ENCODE measurements at places on chromosomes 6 and 20.

DNA sequence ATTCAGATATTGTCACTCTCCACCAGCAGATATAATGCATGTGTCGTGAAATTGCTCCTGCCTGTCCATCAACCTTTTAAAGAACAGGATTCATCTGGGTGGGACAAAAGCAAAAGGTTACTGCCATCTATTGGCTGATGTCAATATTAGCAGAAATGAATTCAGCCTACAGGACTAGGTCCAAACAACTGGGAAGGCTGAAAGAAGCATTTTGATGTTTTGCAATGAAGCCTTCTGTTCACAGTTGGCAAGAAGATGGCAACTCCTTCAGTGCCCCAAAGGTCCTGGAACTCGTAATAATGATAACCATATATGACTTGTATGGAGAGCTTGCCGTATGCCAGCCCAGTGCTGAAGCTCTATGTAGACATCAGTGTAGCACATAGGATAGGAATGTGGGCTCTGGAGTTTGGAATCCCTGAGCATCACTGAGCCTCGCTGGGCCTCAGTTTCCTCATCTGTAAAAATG, 7.5 kb downstream of the BCAS1 start:
- DNase-seq = peak; percentile 75

DNA sequence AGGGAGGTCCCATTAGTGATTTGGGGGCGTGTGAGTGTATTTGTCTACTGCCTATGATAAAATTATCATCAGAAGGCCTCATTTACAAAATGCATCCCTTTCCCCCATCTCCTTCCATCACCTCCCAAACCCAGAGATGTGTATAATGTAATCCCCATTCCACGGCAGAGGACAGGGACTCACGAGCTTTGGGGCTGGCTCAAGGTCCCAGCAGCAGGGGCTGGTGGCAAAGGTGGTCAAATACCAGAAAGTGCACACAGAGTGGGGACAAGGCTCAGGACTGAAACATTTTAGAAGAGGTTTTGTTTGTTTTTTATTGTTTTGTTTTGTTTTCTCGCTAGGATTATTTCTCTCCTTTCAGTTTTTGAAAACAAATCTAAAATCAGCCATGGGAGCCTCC, 68.5 kb upstream of the TOP1 start:
- DNase-seq = no peak

DNA sequence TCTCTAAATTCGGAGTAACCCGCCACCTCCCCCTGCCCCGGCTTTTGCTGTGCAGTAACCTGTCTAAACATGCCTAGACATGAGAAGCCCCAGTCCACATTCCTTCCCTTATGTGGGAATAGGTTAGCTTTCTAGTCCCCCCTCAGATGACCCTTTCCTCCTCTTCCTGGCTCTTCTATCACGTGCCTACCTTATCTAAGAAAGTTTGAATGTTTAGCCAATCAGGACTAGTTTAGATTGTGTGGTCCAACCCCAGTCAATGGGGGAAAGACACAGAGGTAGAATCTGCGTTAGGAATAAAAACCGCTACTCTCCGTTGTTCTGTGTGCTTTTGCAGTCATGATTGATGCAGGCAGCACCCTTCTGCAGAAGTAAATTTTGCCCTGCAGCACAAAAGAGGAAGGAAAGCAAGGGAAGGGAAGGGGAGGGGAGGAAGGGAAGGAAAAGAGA, 69.0 kb upstream of the CD93 start:
- no peak for DNase-seq

GRCh38 chr6:152151920-152152319, 344.4 kb downstream of the ESR1 start:
- no peak for DNase-seq

DNA sequence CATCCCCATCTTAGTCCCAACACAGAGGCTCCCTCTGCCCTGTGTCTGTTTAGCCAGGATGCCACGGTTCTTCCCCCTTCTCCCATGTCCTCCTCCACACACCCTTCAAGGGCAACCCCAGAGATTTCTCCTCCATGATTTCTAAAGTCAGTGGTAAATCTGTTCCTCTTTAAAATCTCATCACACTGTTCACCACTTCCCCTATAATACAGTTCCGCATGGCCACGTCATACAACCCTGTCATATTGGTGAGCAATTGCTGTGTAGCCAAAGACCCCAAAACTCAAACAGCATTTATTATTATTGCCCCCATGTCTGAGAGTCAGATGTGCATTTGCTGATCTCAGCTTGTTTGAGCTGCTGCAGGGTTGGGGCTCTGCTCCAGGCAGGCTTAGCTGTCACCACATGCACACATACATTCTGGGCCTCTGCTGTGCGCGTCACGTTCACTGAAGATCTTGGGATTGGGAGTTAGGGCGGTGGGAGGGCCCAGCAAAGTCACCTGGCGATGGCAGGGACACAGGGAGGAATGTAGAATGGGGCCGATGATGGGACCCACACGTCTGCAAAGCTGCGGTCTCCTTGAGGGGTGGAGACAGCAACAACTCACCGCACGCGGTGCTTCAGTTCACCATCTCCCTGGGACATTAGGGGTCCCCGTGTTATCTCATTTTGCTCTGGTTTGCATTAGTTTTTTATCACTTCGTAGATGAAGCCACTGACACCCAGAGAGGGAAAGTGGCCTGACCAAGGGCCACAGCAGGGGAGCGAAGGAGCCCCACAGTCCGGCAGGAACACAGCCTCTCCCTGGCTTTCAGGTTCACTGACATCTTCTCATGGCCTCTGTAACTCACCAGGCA, 36.9 kb upstream of the CD93 start:
- no peak for DNase-seq

DNA sequence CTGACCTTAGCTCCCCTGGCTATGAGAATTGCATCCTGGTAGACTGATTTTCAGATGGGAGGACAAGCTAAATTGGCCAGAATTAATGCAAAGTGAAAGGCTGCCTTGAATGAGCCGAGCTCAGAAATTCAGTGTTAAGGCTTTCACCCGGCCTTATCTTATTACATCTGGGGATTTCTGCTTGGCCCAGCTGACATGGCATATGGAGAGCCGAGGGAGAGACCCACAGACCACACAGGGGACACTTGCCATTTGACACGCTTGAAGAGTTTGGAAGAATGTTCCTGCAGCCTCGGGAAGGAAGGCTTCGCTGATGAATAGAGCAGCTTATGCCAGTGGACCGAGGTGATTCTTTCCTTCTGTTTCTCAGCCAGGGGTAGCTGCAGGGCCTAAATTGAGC, 9.0 kb downstream of the MOCS3 start:
- peak; percentile 71 for DNase-seq

- no peak for DNase-seq
Observed at GRCh38 chr6:35635601-35636597, 52.8 kb downstream of the FKBP5 start.

DNA sequence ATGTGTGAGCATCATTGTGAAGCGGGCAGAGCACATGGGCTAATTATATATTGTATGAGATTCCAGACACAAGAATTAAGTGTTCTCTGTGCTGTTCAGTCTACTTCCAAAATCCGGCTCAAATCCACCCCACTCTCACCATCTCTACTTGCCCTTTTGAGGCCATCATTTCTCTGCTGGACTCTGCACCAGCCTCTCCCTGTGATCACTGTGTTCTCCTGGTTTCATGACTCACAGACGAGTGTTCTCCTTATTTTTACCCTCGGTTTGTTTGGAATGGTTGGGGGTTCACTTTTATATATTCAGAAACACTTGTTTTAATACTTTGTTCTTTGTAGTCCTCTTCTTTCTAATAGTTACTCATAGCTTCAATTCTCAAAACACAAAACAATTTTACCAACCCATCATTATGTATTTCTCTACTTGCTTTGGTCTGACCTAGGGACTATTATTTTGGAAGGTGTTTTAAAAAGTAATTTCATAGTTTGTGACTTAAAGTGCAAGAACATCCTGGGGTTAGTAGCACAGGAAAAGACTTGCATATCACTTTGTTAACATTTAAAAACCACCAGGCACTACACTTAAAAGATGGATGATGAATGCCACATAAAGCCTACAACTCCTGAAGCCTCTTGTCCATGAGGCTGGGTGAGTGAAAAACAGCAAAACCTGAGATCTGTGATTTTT, 82.7 kb downstream of the UST start:
- DNase-seq = no peak

DNA sequence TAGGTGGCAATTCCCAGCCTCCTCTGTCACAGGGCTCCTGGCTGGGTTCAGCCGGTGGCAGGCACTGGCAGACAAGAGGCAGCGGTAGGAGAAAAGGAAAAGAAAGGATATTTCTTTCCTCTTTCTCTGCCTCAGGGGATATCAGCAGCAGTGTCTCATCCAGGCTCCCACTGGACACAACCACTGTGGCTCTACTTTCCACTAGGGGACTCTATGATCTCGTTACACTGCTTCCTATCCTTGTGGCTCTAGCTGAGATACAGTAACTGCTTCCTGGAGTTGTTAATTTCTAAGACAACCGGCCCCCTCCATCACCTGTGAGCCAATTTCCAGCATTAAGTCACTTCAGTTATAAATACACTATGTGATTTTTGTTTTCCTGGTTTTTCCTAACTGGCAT, 102.0 kb upstream of the LRFN2 start:
- no peak for DNase-seq

GRCh38 chr6:122476131-122476530, 4.5 kb upstream of the SERINC1 start:
- peak; percentile 47 for DNase-seq

DNA sequence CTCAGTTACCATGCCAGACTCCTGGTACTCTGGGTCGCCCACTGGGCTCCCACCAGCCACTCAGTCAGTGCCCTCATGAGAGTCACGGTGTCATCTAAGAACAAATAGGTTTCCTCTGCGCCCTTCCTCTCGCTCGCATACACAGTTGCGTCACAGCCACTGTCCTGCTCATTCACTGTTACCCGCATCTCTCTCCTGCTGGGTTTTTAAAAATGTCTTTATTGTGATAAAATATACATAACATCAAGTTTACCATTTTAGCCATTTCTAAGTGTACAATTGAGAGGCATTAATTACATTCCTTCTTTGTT, 4.0 kb downstream of the TEAD3 start:
- DNase-seq = no peak

DNA sequence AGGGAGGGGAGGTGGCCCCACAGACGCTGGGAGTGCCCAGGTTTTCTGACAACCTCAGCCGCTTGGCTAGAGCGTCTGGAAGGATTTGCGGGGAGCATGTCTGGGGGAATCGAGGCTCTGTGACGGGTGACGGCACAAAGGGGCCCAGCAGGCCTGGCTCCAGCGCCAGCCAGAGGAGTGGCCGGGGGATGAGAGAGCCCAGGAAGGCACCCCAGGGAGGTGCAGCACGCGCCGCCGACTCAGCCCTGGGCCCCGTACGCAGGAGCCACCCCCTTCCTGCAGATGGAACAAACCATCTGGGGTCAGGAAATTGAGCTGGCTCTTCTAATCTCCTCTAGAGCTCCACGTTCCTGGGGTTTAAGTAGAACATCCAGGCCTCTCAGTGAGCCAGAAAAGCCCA, 5.9 kb upstream of the SLCO4A1 start:
- DNase-seq = no peak

DNA sequence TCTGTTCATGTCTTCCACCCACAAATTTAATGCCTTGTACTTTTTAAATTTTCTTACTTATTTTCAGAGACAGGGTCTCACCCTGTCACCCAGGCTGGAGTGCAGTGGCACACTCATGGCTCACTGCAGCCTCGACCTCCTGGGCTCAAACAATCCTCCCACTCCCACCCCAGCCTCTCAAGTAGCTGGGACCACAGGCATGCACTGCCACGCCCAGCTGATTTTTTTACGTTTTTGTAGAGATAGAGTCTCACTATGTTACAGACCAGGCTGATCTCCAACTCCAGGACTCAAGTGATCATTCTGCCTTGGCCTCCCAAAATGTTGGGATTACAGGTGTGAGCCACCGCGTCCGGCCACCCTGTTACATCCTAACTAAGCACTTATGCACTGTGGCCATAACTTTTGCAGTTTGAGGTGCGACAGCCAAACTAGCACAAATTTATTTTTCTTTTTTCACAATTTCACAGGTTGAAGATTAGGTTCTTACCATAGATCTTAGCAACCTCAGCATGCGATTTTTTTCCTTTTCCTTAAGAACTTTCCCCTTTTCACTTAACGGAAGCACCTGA, 92.1 kb downstream of the EPB41L2 start:
- DNase-seq = no peak

- DNase-seq = peak; percentile 10
Observed at GRCh38 chr20:38418509-38419204, 16.5 kb downstream of the SNHG17 start.

- peak; percentile 83 for DNase-seq
Observed at GRCh38 chr6:91664327-91664959, 1077.6 kb upstream of the MAP3K7 start.

DNA sequence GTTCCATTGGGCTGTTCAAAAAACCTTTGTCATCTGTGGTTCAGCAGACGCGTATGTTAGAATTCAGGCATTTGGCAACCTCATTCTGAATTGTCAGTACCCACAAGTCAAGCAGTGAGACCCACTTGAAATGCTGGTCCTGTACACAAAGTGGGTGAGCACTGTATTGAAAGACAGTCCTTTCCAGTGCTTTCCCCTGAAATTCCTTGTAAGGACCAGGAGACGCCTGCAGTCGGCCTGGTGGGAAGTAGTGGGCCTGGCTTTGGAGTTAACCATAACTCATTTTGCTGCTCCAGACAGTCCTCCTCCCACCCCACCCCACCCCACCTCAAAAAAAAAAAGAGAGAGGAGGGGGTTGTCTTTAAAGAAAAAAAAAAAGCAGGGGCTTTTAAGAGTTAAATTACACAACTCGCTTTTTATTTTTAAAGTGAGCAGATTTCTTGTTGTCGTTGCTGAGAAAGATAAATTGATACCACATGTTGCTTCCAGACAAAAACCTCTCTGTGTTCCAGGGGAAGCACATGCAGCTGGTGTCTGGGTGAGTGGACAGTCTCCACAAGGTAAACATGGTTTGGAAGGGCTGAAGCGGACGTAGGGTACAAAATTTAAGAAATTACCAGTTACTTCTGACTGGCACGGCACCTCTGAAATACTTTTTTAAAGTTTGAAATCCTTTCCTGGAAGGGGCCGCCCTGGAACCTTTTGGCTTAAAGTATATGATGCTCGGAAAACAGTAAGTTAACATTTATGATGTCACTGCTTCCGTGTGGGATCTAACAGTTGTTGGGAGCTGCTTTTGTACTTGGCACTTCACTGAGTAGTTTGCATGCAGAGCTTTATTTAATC, 95.3 kb downstream of the FOXO3 start:
- DNase-seq = no peak

- DNase-seq = no peak
Observed at GRCh38 chr6:124765280-124765679, 197.0 kb upstream of the RNF217 start.

DNA sequence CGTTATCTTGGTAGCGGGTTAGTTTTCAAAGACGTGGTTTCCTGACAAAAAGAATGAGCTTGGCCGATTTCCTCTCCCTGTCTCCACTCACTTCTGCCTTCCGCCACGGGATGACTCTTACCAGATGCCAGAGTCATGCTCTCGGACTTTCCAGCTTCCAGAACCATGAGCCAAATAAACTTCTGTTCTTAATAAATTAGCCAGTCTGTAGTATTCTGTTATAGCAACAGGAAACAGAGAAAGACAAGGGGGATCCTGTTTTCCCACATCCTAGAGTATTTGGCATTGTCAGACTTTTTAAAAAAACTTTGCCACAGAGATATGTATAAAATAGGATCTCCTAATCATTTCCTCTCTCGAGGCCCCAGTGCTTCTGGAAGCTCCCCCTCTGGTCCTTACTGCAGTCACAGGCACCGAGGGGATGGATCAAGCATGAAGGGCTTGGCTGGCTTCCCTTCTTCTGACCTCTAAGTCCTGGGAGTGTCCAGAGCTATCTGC, 84.9 kb upstream of the NAA20 start:
- no peak for DNase-seq

GRCh38 chr6:149316108-149316727, 1.3 kb upstream of the TAB2 start:
- DNase-seq = no peak

All from renal cortical epithelial cell (primary cell).